Activated CD8-positive, alpha-beta T cell treated with anti-CD3 and anti-CD28 coated beads, Interleukin-2, amount 10 ng/mL, durations not matched to agents 7 days and 5 days (primary cell): ENCODE measurements at places on chromosomes 7 and 10. TPM values are rescaled to one million over a fixed set of nuclear protein-coding genes. Genes with fewer than 3 reads are reported as not detected.

The MYO1G gene
- 453 TPM for total RNA-seq

The MKX gene
- total RNA-seq, result not detected

The INMT gene
- total RNA-seq, result not detected

The ZNF239 gene
- 0.52 TPM for total RNA-seq

The AFAP1L2 gene
- total RNA-seq, result 4.8 TPM

The SAMD9L gene
- total RNA-seq, result 109 TPM

The PNLIPRP3 gene
- total RNA-seq, result not detected

The ZNF117 gene
- 7.0 TPM for total RNA-seq

The ABCA13 gene
- 0.45 TPM for total RNA-seq

The PVRIG gene
- 64.8 TPM for total RNA-seq
